Stimulated activated CD4-positive, alpha-beta T cell treated with anti-CD3 and anti-CD28 coated beads, Interleukin-1b, Interleukin-23, amount 100 ng/mL, for 1 hour (primary cell): ENCODE measurements at places on chromosomes 2 and 18.

DNA sequence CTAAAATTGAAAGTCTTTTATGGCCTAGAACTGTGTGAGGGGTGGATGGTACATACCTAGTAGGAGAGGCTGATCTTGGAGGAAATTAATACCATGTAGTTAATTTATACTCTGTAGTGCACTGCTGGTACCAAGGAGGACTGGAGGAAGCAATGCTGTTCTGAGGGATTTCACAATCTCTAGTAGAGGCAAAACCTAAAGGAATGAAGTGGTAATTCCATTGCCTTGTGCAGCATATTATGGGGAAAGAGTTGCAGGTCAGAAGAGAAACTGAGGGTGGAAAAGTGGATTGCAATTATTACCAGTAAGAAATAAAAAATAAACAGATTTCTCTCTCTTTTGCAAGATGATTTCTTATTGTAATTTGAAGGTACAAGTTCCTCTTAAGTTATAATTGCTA, 2.2 kb downstream of the ABI2 start:
- DNase-seq = no peak

GRCh38 chr2:228444161-228444560, 262.7 kb upstream of the SPHKAP start:
- DNase-seq = no peak

DNA sequence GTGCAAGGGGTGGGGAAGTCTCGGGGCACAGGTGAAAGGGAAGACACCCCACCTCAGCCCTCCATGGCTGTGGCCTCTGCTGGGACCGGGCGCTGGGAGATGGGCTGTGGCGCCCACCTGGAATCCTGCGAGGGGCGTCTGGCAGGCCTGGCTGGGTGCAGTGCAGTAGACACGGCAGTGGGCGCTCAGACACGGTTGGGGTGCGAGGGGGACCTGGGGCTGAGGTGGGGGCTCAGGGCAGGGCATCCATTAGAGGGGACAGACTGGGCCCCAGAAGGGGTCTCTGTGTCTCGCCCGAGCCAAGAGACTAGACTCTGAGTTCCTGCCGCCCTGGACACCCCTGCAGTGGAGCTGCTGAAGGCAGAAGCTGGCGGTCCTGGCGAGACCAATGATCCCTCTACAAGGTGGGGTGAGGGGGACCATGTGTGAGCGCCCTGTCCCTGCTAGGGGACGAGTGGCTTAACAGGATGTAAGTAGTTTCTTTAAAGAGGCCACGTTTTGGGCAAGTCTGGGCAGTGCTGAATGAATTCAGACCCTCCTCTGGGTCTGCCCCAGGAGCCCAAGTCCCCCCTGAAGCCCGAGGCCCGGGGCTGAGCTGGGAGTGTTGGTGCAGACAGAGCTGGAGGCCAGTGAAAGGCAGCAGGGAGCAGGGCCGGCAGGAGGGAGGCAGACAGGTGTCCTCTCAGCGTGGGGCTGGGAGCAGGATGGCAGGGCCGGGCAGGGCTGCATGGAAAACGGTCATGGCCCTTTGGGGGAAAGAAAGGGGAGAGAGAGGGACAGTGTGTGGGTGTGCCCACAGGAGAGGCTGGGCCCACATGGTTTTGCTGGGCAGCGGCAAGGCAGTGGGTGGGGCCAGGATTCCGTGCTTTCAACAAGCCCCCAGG, 57.2 kb downstream of the HS6ST1 start:
- no peak for DNase-seq

- no peak for DNase-seq
These were observed 352.6 kb upstream of the DLGAP1 start for GRCh38 chr18:4807604-4808293.

GRCh38 chr2:144520756-144521487, 1.0 kb upstream of the ZEB2 start:
- no peak for DNase-seq

DNA sequence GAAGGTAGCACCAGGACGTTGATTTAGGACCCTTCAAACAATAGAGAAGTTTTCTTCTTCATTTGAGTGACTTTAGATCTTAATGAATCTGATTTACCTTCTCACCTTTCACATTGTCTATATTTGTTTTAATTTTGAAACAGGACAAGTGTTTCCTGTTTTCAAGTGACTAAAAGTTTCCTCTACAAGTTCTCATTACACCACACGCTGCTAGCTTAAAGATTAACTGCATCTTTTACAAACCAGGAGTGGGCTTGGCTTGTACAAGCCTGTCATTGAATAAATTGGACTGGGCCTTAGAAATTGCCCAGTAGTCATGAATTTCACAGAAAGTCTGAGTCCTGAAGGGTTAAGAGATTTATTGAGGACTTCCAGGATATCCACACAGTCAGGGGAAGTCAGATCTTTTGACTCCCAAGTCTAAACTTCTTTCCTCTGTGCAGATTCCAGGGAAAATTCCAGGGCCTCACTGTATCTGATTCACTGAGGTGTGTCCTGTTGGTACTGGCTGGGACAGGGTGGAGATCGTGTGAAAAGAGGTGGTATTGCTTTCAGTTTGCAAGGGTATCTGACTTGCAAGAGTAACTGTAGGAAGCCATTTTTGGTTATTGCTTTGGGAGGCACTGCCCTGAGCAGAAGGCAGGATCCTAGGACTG, 3.4 kb downstream of the SGPP2 start:
- DNase-seq = no peak

DNA sequence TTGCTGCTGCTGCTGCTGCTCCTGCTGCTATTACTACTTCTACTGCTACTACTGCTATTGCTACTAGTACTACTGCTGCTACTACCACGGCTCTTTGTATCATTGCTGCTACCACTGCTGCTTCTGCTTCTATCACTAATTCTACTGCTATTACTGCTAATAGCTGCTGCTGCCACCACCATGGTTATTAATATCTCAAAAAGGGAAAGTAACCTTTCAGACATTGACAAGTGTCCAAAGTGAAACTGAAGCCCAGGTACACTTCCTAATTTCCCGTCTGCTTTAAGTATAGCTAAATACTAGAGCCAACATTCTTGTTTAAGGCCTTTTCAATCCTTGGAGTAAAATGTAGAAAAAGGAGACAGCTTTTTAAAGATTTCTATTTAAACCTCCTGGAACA, 45.4 kb upstream of the EHBP1 start:
- no peak for DNase-seq

- DNase-seq = no peak
These were observed 224.4 kb upstream of the APCDD1 start for GRCh38 chr18:10230072-10230471.
